T-helper 2 cell (primary cell): ENCODE measurements at places on chromosomes 7 and 10.

DNA sequence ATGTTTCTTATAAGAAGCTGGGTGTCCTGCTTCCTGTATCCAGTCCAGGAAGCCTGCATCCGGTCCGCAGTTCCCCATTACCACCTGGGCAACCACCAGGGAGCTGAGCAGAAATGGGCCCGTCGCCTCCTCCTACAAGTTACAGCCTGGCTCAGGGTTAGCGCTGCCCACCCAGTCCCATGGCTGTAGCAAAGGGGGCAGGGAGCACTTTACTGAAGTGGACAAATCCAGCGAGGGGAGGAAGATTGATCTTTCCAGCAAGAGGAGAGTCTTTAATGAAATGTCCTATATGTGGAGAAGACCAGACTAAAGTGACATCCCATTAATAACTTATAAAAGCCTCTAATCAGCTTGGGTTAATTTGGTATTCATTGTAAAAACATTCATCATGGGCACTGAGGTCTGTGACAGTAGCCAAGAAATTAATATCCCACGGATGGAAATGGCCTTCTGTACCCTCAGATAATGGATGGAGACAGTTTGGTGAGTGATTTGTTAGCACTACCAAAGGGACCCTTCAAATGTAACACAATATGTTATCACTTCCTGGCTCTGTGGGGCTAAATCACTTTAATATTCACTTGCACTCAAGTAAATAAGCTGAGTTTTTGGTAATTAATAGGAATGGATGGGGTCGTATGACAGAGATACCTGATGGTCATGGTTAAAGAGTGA is 323.4 kb downstream of the PAXIP1 start:
- DNase-seq: no peak

- DNase-seq: no peak
Observed at GRCh38 chr7:43944286-43944685, 18.1 kb downstream of the UBE2D4 start.

DNA sequence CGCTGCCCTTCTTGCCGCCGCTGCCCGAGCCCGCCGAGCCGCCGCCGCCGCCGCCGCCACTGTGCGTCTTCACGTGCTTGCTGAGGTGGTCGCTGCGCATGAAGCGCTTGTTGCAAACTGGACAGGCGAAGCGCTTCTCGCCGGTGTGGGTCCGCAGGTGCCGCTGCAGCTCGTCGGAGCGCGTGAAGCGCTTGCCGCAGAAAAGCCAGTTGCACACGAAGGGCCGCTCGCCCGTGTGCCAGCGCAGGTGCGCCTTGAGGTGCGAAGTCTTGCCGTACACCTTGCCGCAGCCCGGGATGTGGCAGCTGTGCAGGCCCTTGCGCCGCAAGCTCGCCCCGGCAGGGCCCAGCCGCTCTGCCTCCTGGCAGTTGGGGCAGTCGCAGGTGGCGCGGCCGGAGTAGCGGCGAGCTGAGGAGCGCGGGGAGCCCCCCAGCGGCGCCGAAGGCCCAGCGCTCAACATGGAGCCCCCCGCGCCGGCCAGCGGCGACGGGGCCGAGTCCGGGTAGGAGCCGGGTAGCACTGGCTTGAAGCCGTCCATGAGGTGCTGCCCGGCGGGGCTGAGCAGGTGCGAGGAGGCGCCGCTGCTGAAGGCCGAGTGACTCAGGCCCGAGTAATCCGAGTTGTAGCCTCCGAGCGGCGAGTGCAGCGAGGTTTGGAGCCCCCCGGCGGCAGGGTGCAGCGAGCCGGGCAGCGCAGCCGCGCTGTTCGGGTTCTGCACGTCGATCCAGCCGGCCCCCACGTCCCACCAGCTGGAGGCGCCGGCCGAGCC is 2.1 kb downstream of the SP8 start:
- no peak for DNase-seq

GRCh38 chr7:3430588-3430987 is 129.5 kb downstream of the SDK1 start:
- DNase-seq: no peak

GRCh38 chr10:130362308-130362761 is 226.1 kb downstream of the GLRX3 start:
- DNase-seq: no peak

GRCh38 chr7:122893486-122893885 is 7.2 kb upstream of the CADPS2 start:
- DNase-seq: no peak

DNA sequence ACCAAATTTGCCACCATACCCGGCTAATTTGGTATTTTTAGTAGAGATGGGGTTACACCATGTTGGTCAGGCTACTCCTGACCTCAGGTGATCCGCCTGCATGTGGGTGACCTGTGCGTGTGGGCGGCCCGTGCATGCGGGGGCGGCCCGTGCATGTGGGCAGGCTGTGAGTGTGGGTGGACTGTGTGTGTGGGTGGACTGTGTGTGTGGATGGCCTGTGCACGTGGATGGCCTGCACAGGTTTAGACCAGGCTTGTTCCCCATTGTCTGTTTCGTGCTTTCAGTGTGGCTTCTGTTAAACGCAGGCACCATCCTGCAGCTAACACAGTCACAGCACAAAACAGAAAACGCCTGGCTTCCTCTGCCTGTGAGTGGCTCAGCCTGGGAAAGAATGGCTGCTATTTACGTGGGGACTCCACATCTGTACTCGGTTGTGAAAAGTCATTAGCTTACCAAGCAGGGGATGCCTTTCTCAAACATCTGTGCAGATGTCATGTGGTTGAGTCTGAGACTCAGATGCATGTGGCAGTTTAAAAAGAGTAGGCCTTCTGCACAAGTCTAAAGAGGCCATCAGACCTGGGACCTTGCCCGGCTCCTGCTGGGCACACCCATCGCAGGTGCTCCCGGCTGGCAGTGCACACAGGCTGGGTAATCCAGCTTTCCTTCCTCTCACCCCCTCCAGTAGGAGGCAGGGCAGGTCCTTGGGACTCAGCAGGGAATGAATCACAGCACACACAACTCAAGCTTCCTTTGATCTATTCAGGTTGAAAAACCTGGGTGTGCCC is 91.6 kb downstream of the COBL start:
- DNase-seq: no peak

- DNase-seq: no peak
Observed at GRCh38 chr7:39248041-39248691, 270.5 kb downstream of the POU6F2 start.

- DNase-seq: no peak
Observed at GRCh38 chr7:76278540-76278939, 23.9 kb upstream of the HSPB1 start.

GRCh38 chr10:86314616-86315548 is 51.7 kb downstream of the GRID1 start:
- DNase-seq: no peak

DNA sequence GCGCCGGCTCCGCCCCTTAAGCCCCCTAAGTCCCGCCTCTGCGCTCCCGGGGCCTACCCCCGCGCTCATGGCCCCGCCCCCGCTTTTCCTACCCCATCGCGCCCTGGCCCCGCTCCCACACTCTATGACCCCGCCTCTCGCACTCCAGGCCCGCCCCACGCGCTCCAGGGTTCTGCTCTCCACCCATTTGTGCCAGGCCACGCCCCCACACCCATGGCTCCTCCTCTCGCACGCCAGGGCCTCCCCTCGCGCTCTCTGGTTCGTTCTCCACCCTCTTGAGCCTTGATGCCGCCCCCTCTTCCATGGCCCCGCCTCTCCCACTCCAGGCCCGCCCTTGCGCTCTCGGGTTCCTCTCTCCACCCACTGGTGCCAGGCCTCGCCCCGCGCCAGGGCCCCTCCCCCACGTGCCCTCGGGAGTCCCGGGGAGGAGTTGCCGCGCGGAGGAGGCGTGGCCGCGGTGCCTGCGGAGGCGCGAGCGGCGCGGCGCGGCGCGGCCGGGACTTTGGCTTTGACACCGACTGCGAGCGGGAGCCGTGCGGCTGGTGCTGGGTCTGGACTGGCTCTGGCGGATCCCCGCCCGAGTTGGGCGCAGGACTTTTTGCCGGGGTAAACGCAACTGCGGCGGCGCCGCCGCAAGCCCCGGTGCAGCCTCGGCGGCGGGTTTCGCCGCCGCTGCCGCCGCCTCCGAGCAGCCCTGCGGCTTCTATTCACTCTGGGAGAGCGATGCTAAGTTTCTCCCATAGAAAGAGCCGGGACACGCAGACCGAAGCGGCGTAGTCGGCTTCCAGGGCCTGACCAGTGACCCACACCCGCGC is at the start of gene EEPD1:
EEPD1 (plus strand) TSS at position 499 of the 815 bp plus-strand sequence. CDS start 1,071 bp downstream, outside the sequence.
- peak; percentile 99 for DNase-seq

DNA sequence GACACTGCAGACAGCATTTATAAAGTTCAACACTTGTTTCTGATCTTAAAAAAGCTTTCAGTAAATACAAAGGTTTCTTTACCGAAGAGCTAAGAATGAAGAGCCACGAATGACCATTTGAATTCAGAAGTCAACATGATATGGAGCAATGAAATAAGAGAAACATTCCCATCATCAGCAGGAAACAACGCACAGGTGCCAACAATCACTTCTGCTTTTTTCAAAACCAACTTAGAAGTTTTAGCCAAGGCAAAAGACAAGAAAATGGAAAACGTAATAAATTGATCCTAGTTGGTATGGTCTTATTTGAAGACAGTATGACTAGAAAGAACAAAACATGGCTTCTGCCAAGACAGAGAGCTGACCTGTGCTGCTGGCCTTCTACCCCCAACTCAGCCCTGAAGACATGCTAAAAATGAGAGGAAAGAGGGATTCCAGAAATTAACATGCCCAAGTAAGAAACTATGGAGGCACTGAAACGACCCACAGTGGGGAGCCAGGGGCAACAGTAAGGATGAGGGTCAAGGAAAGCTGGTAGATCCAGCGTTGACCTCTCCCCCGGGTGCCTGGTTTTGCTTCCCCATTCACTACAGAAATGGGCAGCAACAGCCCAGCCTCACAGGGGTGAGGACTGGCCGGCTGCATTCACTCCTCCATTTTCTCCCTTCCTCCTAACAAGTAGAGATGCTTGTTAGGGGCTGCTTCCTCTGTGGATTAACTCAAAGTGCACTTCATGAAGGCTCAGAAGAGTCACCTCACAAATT is 30.1 kb downstream of the VPS41 start:
- no peak for DNase-seq

DNA sequence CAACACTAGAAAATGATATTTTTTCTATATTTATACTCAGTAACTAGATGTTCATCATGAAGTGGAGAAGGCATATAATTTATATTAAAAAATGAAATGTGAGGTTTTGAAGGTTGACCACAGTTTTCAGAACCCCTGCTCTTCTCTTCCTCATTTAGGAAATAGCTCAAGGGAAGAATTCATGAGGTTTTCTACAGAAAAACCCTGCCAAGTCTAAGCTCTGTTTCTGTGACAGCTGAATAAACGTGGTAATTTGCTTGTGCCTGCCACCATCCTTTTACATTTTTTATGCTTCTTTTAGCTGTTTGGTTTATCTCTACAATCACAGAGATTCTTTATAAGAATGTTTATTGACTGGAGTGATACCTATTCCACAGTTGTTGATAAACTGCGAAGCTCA is 630.3 kb upstream of the POT1 start:
- DNase-seq: no peak

DNA sequence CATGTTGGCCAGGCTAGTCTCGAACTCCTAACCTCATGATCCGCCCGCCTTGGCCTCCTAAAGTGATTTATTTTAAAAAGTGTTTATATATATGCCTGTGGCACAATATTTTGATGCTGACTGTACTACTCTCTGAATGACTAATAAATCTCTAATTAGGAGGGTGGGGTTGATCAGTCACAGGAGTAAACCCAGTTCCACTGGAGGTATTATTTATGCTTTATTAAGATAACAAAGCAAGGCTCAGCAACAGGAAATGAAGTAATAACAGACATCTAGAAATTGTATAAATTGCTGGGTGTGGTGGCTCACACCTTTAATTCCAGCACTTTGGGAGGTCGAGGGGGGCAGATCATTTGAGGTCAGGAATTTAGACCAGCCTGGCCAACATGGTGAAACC is 26.0 kb upstream of the MCU start:
- no peak for DNase-seq

DNA sequence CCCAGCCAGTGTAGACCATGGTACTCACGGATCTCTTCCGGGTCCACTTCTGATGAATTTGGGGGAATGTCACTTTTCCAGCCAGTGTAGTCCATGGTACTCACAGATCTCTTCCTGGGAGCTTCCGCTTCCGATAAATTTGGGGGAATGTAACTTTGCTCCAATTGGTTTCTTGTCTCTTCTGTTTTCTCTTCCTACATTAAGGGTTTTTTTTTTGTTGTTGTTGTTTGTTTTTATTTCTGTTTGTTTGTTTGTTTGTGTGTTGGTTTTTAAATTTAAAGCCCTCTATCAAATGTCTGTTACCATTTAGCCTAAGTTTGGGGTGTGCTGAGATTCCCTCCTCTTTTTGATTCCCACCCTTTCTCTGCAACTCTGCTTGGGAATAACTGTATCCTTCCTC is 475.8 kb upstream of the FZD8 start:
- no peak for DNase-seq

DNA sequence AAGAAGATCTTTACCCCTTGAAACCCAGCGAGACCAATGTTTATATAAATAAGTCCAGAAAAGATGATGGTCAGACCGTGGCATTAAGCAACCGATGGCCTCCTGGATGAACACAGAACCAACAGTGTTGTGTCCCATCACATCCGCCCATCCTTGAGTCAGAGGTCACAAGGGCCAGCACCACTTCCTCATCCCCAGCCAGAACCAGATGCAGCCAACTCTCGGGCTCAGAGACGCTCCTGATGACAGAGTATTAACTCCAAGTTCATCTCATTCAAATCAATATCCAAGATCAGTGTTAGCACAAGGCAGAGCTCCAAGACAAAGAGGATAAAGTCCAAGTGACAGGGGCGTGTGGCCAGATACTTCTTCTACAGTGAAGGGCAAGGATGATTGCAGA is 63.5 kb downstream of the FAM53B start:
- no peak for DNase-seq

- no peak for DNase-seq
Observed at GRCh38 chr7:137324796-137325696, 18.5 kb downstream of the PTN start.

DNA sequence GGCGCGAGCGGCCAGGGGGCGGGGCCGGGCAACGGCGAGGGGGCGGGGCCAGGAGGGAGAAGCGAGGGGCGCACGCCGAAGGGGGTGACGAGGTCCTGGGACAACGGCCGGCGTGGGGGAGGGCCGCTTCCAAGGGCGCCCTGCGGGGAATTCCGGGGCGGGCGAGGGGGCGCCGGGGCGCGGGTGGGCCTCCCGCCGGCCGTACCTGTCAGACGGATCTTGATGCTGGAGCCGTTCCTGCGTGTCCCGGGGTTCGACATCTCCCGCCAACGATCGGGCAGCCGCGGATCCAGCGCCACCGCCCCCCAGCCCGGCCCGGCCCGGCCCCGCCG is 421 bp downstream of the SMURF1 start:
- no peak for DNase-seq

GRCh38 chr7:16785321-16785720 is 19.5 kb downstream of the AGR2 start:
- no peak for DNase-seq

- no peak for DNase-seq
Observed at GRCh38 chr7:30977896-30978564, 14.3 kb downstream of the GHRHR start.
